ENCODE measurements at places on chromosomes 1 and 21.

DNA sequence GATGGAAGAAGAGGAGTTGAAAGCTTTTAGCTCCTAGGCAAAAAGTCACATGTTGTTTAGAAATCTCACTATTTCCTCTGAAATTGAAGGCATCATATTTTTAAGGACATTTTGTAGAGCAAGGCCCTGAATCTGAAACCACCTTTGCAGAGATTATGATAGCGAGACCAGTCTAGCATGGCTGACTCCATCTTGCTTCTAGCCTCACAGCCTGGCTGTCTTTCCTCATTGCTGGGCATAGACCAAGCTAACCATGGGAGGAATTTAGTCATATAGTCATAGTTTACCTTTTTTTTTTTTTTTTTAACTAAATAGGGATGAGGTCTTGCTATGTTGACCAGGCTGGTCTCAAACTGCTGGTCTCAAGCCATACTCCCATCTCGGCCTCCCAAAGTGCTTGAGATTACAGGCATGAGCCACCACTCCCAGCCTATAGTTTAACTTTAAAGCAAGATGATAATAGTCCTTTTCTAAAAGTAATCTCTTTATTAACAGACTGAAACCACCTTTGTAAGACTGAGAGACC lies 42.2 kb upstream of the ZNF326 start:
- DNase-seq, result no peak

DNA sequence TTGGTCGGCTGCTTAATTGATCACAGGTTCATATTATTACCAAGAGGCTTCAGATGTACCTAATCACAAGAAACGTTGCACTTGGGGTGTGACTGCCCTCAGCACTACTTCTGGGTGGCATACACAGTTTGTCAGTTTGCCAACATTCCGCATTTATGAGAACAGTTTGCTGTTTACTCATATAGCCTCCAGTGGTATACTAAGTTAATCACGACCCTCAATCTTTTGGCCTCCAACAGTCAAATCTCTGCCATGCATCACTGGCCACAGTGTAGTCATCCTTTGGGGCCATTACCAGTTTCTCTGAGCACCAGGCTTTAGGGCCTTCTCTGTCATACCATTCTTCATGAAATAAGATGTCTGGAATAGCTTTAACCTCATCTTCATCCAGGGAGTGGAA lies 62.8 kb upstream of the BCL9 start:
- no peak for DNase-seq

DNA sequence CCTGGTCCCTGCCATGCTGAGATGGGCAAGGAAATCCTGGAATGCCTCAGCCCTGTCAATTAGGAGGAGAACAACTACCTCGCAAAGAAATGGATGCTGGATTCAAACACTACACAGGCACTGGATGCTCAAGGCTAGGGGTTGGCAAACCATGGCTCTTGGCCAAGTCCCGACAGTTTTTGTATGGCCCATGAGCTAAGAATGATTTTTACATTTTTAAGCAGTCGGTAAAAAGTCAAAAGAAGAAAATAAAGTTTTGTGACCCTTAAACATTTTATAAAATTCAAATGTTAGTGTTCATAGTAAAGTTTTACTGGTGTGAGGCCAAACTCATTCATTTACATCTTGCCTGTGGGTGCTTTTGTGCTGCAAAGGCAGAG lies 6.5 kb downstream of the CDK18 start:
- no peak for DNase-seq

DNA sequence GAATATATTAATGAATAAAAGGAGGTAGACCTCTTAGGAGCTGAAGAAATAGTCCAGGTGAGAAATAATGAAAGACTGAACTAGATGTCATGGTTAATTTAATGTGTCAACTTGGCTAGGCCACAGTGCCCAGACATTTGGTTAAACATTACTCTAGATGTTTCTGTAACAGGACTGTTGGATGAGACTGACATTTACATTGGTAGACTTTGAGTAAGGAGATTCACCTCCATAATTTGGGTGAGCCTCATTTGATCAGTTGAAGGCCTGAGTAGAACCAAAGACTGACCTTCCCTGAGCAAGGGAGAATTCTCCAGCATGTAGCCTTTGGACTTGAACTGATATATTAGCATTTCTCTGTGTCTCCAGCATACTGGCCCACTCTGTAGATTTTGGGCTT lies 49.2 kb upstream of the TACSTD2 start:
- no peak for DNase-seq

- DNase-seq, result no peak
Measured at GRCh38 chr21:17688912-17689874, 76.5 kb upstream of the BTG3 start.

- peak; percentile 76 for DNase-seq
Measured at GRCh38 chr1:32619701-32620485, 30.5 kb downstream of the ZBTB8OS start.

- DNase-seq, result no peak
Measured at GRCh38 chr1:30418939-30419720, 304.3 kb downstream of the MATN1 start.

- DNase-seq, result peak; percentile 22
Measured at GRCh38 chr1:35220976-35221375, 28.0 kb upstream of the SFPQ start.

- peak; percentile 72 for DNase-seq
Measured at GRCh38 chr1:84995484-84996334, 1.2 kb downstream of the MCOLN2 start.

- DNase-seq, result no peak
Measured at GRCh38 chr21:46189959-46190490, 5.8 kb upstream of the SPATC1L start.

DNA sequence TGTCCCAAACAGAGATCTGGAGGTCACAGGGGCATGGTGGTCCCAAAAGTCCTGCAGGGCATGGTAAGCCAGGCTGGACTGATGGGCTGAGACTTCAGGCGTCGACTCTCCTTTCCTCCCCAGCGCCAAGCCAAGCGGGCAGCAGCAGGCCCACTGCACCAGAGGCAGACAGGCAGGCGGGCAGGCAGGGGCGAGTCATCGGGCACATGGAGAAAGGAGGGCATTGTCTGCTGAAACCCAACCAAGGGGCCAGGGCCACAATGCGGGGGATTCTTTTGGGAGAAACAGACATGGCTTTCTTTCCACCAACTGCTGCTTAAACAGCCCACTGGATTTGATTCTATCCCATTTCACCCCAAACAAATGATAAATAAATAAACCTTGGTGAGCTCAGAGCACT lies 46.2 kb downstream of the TRABD2B start:
- no peak for DNase-seq

GRCh38 chr1:33039840-33040239 lies 3.2 kb upstream of the AK2 start:
- no peak for DNase-seq

DNA sequence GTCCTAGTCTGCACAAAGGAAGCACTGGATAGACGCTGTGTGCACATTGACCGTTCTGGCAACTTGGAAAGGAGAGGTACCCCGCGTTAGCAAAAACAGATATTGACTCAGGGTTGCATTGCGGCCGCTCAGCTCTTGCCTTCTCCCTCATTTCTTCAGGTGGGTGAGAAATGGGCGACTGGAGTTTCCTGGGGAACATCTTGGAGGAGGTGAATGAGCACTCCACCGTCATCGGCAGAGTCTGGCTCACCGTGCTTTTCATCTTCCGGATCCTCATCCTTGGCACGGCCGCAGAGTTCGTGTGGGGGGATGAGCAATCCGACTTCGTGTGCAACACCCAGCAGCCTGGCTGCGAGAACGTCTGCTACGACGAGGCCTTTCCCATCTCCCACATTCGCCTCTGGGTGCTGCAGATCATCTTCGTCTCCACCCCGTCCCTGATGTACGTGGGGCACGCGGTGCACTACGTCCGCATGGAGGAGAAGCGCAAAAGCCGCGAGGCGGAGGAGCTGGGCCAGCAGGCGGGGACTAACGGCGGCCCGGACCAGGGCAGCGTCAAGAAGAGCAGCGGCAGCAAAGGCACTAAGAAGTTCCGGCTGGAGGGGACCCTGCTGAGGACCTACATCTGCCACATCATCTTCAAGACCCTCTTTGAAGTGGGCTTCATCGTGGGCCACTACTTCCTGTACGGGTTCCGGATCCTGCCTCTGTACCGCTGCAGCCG lies 5.4 kb downstream of the GJA8 start:
- DNase-seq, result no peak

- no peak for DNase-seq
Measured at GRCh38 chr1:180229483-180230415, at the start of gene LHX4. Gene LHX4, plus strand, starts transcription at chr1:180230264. Its CDS starts 266 bp downstream, at chr1:180230530.

GRCh38 chr1:37037690-37038089 lies 3.4 kb upstream of the GRIK3 start:
- no peak for DNase-seq

- no peak for DNase-seq
Measured at GRCh38 chr1:48261881-48262400, 39.4 kb downstream of the SLC5A9 start.

- DNase-seq, result peak; percentile 11
Measured at GRCh38 chr1:75985827-75986226, 53.6 kb upstream of the ASB17 start.

DNA sequence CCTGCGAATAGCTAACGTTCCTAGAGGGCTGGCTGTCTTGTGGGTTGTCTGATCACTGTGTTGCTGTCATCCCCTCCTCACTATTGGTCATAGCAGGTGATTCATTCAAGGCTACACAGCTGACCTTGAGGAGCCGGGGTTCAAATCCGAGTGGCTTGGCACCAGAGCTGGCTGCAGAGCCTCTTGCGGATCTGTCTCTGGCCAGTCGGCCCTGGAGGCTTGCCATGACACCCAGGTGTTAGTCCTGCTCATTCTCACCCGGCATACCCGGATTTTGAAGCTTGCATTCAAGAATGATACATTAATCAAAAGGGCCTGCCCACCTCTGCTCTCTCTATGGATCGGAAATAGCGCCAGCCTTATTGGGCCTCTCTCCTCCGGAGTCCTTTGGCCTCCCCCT lies 110.4 kb downstream of the DHRS3 start:
- DNase-seq, result no peak

DNA sequence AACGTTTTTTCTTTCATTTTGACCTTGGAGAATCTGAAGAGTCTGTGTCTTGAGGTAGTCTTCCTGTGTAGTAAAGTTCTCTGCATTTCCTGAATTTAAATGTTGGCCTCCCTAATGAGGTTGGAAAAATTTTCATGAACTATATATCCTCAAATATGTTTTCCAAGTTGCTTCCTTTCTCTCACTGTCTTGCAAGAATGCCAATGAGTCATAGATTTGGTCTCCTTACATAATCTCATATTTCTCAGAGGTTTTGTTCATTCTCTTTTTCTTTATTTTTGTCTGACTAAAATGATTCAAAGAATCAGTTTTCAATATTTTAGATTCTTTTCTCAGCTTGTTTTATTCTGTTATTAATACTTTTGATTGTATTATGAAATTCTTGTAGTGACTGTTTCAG lies 87.6 kb downstream of the DRAM2 start:
- no peak for DNase-seq

DNA sequence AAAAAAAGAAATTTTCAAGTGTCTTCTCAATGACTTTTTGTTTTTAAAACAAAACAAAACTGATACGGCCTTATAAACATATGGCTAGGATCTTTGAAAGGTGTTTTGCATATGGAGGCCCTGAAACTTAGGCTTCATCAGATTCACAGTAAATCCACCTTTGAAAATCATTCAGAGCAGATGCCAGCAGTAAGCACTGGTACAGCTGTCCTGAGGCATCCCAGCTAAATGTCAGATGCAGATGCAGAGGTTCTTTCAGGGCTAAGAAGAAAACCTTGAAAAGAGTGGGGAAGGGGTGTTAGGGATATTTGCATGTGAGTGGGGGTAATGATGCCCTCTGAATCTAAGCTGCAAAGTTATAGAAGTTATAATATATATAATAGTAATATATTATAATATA lies 56.2 kb upstream of the GNG12 start:
- DNase-seq, result no peak

DNA sequence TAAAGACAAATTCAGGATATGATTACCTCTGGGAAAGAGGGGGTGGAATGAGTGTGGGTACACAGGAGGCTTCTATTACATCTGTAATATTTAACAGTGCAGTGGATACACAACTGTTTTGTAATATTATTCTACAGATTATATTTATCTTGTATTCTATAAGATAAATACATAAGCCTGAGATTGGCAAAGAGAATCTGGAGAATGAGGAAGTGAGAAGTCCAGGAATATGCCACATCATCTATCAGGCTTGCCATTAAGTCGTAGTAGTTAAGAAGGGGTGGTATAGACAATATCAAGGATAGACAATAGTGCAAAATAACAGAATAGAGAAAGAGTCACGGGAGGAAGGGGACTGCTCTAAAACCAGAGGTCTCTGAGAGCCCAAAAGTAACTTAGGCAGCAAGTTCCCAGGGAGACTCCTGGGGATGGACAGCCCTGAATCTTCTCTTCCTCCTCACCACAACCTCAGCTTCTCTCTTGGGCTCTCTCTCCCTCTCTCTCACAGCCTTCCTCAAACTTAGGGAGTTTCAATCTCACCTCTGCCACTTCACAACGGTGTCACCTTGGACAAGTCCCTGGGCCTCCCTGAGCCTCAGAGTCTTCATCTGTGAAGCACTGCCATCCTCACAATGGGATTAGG lies 14.0 kb upstream of the PTAFR start:
- DNase-seq, result no peak

DNA sequence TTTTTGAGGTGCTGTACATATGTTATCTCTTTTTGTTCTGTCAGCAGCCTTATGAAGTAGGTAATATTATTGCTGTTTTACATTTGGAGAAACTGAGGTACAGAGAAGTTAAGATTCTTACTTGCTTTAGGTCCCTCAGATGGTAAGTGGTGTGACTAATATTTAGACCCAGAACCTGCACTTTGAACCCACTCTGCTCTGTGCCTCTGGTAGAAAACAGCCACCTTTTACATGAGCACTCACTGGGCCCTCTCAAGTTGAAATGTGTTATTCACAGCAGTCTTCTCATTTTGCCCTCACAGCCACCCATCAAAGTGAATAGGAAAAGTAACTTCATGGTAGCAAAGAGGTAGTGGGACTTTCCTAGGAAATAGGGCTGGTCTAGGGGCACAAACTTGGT lies 4.7 kb downstream of the NSUN4 start:
- no peak for DNase-seq

DNA sequence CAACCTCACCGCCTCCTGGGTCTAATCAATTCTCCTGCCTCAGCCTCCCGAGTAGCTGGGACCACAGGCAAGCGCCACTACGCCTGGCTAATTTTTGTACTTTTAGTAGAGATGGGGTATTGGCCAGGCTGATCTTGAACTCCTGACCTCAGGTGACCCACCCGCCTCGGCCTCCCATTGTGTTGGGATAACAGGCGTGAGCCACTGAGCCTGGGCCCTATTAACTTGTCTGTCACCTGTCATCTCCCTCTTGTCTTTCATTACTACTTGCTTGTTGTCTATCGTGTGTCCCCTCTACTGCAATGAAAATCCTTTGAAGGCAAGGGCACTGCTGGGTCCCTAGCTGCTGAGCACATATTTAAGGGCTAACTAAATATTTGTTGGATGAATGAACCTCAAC lies 3.4 kb downstream of the UQCRHL start:
- DNase-seq, result no peak

DNA sequence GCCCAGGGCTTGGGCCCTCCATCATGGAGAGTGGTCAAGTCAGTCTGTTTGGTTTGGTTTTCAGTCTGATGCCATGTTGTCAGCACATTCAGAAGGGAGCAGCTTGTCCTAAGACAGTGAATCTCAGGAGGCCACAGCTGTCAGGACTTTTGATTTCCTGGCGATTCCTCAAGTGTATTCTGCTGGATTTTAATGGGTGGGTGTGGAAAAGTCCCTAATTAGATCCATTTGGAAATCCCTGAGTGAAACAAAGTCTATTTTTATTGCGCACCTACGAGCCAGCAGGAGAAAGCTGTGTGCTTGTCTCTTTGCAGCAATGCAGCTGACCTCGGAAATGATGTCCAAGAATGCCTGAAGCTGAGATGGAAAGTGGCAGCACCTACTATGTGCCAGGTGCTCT lies 21.6 kb upstream of the FHAD1 start:
- DNase-seq, result no peak

GRCh38 chr1:56771717-56772116 lies 47.5 kb downstream of the FYB2 start:
- DNase-seq, result no peak
